ENCODE measurements at places on chromosomes 16 and 17.

- no peak for DNase-seq
These were observed 125.3 kb upstream of the SALL1 start for GRCh38 chr16:51276336-51276735.

DNA sequence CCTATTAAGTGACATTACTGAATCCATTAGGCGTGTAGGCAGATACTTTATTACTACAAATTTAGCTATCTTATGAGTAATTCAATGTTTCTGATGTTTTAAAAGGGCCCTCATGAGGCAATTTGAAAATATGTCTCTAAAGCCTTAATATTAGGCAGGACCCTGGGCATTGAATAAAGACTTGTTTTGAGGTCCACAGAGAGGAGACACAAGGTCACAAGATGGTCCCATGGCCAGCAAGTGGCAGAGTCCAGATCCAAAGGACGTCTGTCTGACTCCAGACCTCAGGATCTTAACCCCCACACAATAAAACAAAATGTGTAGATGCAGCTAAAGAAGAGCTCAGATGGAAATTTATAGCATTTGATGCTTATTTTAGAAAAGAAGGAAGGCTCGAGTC is 31.9 kb upstream of the HEATR6 start:
- DNase-seq: no peak

GRCh38 chr17:28493460-28493859 is 12.7 kb upstream of the FOXN1 start:
- DNase-seq: no peak

GRCh38 chr16:89924925-89925307 is 1.8 kb downstream of the TUBB3 start:
- DNase-seq: no peak

GRCh38 chr16:2208308-2208707 is 2.4 kb downstream of the BRICD5 start:
- no peak for DNase-seq

All from prostate gland (tissue), 2 donors.